Cortex of kidney (tissue), 1 donor: ENCODE measurements at places on chromosomes 1 and 21.

DNA sequence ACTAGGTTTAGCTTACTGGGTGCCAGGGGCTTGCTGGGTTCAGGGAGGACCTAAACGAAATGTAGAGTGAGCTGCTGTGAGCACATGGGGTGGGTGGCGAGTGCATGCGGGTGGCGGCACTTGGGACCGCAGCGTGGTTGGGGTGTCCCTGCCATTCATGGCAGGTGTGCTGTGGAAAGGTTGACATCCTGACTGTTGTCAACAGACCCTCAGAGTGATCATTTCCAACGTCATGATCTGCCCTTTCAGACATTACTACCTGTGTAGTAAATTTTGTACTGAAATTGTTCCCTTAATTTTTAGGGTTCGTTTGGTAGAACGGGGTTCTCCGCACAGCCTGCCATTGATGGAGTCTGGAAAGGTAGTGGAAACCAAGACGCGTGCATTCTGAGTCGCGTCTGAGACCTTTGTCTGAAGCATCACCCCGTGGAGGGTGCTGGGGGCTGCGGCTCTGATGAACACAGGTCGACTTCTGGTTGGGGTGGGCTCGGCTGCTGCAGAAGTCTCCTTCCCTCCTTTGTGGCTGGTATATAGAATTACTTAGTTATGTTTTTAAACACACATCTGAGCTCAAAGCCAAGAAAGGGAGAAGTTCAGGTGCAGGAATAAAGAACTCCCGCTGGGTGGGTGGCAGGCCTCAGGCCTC, 43.3 kb downstream of the S100B start:
- DNase-seq: no peak

DNA sequence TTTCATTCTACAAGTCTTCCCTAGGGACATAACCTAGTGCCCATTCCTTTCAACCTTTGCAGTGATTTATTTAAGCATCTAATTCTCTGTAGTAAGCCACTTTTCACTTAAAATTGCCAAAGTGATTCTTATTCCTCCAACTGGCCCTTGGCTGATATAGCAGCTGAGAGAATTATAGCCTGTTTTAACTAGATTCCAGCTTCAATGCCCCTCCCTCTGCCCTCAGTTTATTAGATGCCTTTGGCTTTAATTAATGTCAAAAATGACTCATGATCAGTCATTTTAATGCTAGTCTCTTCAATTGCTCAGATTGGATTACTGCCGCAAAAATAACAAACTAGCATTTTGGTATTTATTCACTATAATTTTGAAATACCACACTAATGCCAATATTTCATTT, 145.4 kb upstream of the KCTD3 start:
- DNase-seq: no peak

GRCh38 chr1:39391691-39392679, 99.5 kb upstream of the BMP8A start:
- no peak for DNase-seq

- no peak for DNase-seq
Observed at GRCh38 chr1:113605146-113605545, 154.1 kb downstream of the PHTF1 start.

GRCh38 chr21:27761623-27762022, 794.7 kb upstream of the ADAMTS5 start:
- DNase-seq: no peak

- DNase-seq: no peak
Observed at GRCh38 chr1:35725596-35725995, 6.9 kb upstream of the C1orf216 start.

DNA sequence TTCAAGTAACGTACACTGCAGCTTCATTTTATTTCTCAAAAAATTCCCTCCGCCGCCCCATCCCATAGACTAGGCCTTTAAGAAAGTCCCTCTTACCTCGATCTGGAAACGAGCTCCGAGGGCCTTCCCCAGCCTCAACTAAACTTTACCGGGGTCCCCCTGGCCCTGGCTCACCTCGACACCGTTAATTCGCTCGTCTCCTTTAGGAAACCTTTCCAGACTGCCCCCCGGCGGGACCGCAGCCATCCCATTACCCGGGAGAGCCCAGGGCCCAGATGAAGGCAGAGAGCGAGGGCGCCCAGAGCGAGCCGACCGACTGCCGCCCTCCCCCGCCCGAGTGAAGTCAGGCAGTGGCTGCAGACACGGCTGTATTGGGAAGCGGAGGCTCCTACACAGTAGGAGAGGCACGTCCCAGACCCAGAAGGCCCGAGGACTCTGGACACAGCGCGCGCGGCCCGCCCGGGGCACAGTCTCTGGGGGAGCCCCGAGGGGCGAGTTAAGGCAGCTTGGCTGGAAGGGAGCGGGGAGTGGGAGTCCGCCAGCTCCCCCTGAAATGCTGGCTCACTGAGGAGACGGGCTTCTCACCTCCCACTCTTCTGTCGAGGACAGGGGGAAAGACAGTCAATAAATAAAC, 14.6 kb downstream of the SEMA6C start:
- no peak for DNase-seq

DNA sequence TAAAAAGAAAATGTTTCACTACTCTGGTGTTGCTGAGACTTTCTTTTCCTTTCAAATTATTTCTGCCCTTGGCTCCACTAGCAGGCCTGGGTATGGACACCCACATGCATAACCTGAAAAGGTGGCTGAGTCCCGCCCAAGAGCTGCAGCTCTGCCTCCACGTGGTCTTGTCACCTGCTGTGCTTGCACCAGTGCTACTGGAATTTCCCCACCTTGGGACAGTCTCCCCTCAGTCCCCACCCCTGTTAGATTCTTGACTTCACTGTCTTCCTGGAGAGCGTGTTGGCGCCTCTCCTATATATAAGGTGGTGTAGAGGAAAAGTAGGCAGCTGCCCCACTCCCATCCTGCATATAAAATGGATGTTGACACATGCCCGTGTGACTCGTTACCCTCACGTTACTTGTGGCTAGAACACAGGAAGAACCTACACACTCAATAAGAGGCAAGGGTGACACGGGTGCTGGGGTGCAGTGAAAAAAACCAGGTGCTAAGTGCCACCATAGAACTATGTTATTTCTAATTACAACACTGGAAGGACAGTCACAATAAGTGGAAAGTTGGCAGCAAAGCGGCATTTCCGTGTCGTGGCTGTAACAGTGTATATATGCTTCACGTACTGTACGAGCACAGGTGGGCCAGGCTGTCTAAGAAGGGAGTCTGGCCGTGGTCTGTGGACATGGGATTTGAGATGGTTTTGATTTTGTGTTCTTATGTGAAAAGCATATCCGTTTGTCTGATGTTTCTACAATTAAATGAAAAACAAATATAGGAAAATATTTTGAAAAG, 61.0 kb downstream of the POFUT2 start:
- DNase-seq: no peak

GRCh38 chr1:33634806-33635205, 162.4 kb downstream of the ZSCAN20 start:
- DNase-seq: no peak

- no peak for DNase-seq
Observed at GRCh38 chr1:176195547-176195946, 11.5 kb downstream of the COP1 start.

GRCh38 chr1:202935844-202936243, 8.8 kb upstream of the KLHL12 start:
- DNase-seq: no peak

DNA sequence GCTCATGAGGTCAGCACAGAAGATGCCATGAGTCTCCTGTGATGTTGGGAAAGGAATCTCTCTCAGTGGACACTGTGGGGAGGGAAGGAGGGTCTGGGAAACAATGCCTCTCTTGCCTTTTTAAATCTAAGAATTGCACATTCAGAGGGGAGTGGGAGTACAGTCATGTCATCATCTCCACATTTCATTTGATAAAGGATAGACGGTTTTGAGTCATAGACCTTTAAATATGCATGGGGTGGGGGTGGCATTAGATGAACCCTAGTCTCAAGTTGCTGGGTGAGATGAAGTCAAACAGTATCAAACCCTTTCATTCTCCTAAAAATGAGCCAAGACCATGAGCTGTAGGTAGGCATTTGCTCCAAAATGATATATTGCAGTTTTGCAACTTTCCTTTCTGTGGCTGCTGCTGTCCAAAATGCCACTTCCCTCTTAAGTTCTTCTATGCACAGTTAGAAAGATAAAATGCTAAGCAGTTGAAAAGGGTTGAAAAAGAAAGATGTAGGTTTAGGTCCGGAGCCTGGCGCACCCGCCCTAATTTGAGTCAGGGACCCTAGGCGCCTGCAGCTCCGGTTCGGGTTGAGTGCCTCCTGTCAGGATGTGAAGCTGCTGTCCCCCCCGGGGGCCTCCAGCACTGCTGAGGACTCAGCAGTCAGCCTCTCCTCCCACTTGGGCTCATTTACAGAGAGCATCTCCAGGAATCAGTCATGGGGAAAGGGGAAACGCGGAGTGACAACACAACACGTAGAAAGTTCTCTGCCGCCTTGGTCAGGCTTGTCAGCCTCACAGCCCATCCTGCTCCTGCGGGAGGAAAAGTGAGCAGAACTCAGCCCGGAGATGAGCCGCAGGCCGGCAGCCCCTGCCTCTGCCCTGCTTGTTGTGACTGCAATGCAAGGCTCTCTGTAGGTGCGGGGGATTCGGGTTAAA, 479.3 kb upstream of the RUNX1 start:
- no peak for DNase-seq

DNA sequence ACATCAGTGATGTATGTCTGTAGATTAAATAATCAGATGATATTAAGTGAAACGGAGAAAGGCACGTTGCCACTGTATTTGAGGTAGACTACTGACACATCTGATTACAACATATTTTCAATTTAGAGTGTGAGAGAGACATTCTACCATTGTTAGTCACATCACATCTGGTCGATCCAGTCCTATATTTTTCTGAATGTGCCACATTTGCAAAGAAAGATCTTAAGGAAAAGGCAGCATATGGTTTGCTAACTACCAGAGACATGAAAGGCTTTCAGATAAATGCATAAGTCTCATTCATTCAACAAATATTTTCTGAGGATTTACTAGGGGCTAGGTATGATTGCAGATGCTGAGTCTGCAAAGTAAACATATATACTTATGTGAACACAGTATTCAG, 114.3 kb upstream of the RUNX1 start:
- no peak for DNase-seq

DNA sequence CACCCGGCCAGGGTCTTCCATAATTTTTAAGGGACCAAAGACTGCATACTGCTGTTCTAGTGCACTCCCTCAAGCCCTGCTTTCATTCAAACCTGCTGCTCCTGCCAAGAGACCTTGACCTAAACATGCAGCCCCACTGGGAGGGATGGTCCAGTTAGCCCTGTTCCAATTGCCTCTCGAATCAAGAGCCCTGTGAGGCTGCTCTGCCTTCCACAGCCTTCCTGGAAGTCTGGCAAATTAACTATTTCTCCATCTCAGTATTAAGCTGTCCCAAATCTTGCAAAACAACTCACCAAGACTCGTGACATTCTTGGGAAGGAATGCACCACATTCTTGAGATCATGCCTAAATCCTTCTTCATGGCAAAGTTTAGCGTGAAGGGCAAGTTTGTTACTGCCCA, 231.3 kb downstream of the C1orf94 start:
- DNase-seq: no peak

- DNase-seq: no peak
Observed at GRCh38 chr1:223329664-223330415, 34.1 kb downstream of the SUSD4 start.

GRCh38 chr1:98417820-98418219, 243.7 kb upstream of the SNX7 start:
- no peak for DNase-seq

GRCh38 chr1:17498214-17498613, 41.3 kb upstream of the ARHGEF10L start:
- no peak for DNase-seq

- DNase-seq: no peak
Observed at GRCh38 chr1:164240081-164240480, 318.9 kb upstream of the PBX1 start.

- no peak for DNase-seq
Observed at GRCh38 chr21:33492571-33492970, 1.1 kb upstream of the DNAJC28 start.

GRCh38 chr21:42117967-42118780, 47.1 kb downstream of the UMODL1 start:
- no peak for DNase-seq

DNA sequence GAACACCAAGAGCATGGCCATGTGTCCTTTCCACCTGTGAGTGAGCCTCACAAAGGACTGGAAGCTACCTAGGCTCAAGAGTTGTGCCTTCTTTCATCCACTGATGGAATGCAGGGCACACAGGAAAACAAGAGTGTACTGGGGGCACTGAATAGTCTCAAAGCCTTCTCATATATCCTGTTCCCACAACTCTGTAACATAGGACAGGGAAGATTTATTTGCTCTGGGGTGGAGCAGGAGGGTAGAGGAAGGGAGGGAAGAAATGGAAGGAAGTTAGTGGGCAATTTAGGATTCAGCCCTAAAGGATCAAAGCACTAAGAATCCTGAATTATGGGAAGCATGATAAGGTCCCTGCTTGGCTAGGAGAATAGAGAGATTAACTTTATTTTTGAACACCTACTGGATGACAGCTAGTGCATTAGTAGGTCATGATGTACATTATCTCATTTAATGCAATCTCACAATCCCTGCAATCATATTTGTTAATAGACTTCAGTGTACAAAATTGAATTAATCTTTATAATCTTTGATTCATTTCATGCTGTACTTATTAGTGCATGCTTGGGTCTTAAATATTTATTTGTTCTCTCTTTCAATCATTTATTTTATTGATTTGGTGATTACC, 27.0 kb upstream of the RGS16 start:
- DNase-seq: no peak

- no peak for DNase-seq
Observed at GRCh38 chr1:66925944-66926343, 1.2 kb downstream of the MIER1 start.

DNA sequence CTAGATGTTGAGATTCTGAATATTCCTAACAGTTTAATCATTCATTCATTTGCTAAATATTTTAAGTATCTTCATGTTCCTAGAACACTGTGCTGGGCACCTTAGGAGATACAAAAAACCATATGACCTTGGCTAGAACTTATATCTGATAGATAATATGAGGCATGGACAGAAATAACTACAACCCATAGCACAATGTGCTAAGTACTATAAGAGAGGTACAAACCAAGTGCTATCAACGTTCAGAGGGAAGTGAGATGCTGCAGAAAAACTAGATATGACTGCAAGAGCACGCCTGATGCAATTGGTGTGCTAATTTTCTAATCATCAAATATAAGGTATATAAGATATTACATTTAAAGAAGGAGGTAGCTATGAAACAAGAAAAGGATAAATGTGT, 10.7 kb downstream of the NMNAT2 start:
- DNase-seq: no peak

- no peak for DNase-seq
Observed at GRCh38 chr1:109616391-109616790, 3.0 kb downstream of the GNAT2 start.

DNA sequence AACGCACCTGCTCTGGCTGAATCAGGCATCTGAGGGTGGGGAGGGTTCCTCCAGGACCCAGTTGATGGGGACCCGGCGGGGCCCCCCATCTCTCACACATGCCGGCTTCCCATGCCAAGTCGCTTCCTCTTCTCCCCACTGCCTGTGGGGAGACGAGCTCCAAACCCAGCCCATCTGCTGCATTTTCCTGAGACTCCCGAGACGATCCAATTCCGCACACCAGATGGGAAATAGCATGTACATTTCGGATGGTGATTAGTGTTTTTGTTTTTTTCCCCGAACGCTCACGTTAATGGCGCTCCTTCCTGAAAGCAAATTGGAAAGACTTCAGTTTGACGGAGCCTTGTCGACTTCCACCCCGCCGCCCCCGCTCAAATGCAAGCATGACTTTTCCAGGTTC, 13.2 kb upstream of the GRIK3 start:
- no peak for DNase-seq

GRCh38 chr1:247865416-247865815, 8.4 kb downstream of the TRIM58 start:
- DNase-seq: no peak
